ENCODE measurements at places on chromosomes 11 and 22.

DNA sequence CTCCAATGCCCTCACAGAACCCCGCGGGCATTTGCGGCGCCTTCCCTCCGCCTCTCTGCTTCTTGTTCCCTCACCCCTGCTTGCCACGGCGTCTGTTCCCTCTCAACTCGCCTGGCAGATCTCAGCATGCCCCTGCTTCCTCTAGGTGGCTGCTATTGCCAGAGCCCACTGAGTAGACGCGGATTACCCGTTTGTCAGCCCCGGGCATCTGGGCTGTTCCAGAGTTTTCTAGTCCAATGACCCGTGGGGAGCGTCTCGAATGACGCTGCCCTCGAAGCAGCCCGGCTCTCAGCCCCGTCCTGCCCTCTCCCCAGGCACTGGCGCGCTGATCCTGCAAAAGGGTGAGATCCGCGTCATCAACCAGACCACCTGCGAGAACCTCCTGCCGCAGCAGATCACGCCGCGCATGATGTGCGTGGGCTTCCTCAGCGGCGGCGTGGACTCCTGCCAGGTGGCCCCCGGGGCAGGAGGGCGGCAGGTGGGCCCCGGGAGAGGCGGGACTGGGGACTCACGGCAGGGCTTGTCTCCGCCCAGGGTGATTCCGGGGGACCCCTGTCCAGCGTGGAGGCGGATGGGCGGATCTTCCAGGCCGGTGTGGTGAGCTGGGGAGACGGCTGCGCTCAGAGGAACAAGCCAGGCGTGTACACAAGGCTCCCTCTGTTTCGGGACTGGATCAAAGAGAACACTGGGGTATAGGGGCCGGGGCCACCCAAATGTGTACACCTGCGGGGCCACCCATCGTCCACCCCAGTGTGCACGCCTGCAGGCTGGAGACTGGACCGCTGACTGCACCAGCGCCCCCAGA, 49.7 kb downstream of the ST14 start:
- DNase-seq = no peak

DNA sequence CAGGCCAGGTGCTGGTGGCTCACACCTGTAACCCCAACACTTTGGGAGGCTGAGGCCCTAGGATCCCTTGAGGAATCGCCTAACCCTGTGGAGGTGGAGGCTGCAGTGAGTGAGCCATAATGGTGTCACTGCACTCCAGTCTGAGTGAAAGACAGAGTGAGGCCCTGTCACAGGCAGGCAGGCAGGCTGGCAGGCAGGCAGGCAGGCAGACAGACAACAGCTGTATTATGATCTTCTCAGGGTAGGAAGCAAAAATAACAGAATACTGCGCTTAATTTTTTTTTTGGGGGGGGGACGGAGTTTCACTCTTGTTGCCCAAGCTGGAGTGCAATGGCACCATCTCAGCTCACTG, 3901.6 kb upstream of the OR11H1 start:
- no peak for DNase-seq

- DNase-seq = no peak
Observed at GRCh38 chr11:34290926-34291325, 66.9 kb downstream of the ABTB2 start.

DNA sequence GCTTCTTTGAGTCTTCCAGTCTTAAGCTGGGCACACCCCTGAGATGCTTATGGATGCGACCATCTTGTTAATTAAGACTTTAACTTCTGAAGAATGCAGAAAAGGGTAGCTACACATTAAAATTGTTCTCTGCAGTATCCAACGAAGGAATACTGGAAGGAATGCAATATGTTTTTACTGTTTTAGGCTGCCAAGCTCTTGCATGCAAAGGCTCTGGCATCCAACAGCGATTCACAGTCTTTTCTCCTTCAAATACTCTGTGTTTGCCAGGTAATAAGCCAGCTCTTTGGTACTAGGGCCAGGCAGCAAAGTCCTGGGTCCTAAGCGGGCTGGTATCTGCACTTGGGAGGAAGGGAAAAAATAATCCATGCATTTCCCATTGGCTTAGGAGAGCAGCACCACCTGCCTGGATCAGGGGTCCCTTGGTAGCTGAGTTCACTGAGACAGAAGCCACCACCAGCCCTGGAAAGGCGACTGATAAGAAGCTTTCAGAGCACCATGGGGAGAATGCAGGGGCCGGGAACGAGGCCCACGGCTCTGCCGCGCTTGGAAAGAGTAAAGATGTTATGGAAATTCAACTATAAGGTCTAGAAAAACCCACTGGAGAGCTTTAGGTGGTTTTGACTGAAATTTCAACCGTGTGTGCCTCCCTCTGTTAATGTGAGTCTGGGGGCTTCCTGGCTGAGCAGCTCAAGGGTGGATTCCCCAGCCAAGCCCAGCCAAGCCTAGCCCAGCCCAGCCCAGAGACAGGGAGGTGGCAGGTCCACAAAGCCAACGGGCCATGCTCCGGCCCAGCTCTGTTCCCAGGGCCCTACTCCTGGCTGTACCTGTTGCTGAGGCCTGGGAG, 67.0 kb upstream of the CCND1 start:
- DNase-seq = no peak

- DNase-seq = no peak
Observed at GRCh38 chr11:57269571-57270021, 32.5 kb upstream of the APLNR start.

Data from germinal center (tissue), 1 donor.